ENCODE measurements at places on chromosomes 2 and 18. TPM values are rescaled to one million over a fixed set of nuclear protein-coding genes. Genes with fewer than 3 reads are reported as not detected.

DNA sequence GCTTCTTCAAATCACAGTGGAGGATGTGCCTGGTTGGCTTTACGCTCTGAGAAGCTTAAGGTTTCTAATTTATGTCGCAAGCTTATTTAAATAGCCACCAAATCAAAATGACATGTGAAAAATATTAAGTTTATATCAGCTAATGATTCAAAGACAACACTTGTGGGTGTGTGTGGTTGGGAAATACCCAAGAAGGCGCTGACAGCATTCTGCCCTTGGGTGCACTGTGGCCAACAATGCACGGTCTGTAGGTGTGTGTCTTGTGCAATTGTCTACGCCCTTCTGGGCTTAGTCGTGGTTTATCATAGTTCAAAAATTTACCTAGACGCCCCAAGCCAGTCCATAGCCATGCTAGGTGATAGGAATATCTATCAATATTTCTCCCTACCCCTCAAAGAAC lies 60.9 kb downstream of the KCTD1 start:
- no peak overlapping the region for H3K27ac ChIP-seq
- H3K36me3 ChIP-seq, result peaks cover 14% of the 10 kb centered on the region
- ATAC-seq, result no peak
- no peaks in the 10 kb centered on the region for H3K27me3 ChIP-seq
- no peaks in the 10 kb centered on the region for H3K4me1 ChIP-seq
- no peak overlapping the region for H3K4me3 ChIP-seq

DNA sequence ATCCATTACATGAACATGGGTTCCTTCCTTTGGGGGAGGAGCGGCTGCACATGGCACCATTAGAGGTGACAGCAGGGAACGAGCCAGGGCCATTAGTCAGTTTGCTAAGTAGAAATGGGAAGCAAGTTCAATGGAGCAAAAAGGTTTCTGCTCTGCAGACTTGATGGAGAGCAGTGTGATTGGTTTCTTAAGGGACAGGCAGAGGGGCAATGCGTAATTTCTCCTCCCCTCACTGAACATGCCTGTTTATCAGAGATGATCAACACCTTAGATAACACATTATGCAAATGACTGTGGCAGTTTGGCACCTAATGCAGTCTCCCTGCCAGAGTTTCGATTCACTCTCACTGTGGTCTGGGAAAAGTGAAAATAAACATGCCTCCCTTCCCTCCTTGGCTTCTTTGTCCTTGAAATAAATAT lies 414.5 kb downstream of the STK39 start:
- H3K4me3 ChIP-seq, result no peak overlapping the region
- H3K36me3 ChIP-seq, result no peaks in the 10 kb centered on the region
- no peaks in the 10 kb centered on the region for H3K4me1 ChIP-seq
- no peaks in the 10 kb centered on the region for H3K27me3 ChIP-seq

- H3K4me1 ChIP-seq, result no peaks in the 10 kb centered on the region
- ATAC-seq, result no peak
- H3K36me3 ChIP-seq, result no peaks in the 10 kb centered on the region
- no peak overlapping the region for H3K27ac ChIP-seq
- H3K4me3 ChIP-seq, result no peak overlapping the region
- H3K27me3 ChIP-seq, result no peaks in the 10 kb centered on the region
Measured at GRCh38 chr2:241977557-241978300, 108.2 kb downstream of the RTP5 start.

DNA sequence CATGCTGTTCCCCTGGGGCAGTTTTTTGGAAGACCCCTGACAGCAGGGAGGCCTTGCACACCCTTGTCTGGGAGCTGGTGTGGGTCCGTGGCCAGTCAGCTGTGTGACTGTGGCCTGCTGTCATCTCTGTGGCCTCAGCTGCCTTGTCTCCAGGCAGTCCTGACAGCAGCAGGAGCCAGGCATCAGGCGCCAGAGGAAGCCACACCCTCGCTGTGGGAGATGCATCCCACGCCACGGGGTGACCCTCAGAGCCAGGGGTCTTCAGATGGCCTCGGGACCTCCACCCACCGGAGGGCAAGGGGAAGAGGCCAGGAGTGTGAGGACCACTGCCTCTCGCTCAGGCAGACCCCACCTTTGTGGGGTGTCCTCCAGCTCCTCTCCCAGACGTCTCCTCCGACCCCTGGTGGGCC lies 5.0 kb downstream of the BOK start:
- no peak overlapping the region for H3K4me3 ChIP-seq
- H3K36me3 ChIP-seq, result no peaks in the 10 kb centered on the region
- no peak for ATAC-seq

GRCh38 chr2:3485166-3485565 lies 34.2 kb downstream of the ADI1 start:
- no peaks in the 10 kb centered on the region for H3K36me3 ChIP-seq
- no peak overlapping the region for H3K27ac ChIP-seq
- no peak overlapping the region for H3K4me3 ChIP-seq

GRCh38 chr2:230408244-230408842 lies 7.7 kb upstream of the SP100 start:
- peak; percentile 61 for ATAC-seq
- H3K36me3 ChIP-seq, result no peaks in the 10 kb centered on the region
- H3K4me3 ChIP-seq, result no peak overlapping the region
- H3K4me1 ChIP-seq, result peaks cover 22% of the 10 kb centered on the region
- H3K27me3 ChIP-seq, result no peaks in the 10 kb centered on the region

- ATAC-seq, result no peak
- H3K4me3 ChIP-seq, result no peak overlapping the region
- H3K4me1 ChIP-seq, result no peaks in the 10 kb centered on the region
- no peaks in the 10 kb centered on the region for H3K27me3 ChIP-seq
Measured at GRCh38 chr2:8574196-8575037, 107.4 kb upstream of the ID2 start.

DNA sequence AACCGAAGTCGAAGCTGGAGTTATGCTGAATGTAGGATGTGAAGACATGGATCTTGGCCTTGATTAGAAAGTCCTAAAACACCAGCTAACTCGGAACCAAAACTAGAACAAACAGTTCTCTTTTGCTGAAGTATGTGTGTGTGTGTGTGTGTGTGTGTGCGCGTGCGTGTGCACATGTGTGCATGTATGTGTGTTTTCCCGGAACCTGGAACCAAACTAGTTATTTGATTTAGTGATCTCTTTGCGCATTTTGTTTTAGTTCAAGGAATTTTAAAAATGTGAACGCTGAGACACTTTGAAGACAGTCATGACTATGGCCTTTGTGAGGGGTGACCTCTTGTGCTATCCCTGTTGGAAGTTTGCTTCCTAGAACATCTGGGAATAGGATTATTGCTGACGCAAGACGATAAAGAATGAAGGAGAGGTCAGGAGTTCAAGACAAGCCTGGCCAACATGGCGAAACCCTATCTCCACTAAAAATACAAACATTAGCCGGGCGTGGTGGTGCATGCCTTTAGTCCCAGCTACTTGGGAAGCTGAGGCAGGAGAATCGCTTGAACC lies 23.8 kb downstream of the FHL2 start:
- ATAC-seq, result peak; percentile 75
- no peaks in the 10 kb centered on the region for H3K27me3 ChIP-seq
- H3K36me3 ChIP-seq, result no peaks in the 10 kb centered on the region
- H3K4me3 ChIP-seq, result no peak overlapping the region

DNA sequence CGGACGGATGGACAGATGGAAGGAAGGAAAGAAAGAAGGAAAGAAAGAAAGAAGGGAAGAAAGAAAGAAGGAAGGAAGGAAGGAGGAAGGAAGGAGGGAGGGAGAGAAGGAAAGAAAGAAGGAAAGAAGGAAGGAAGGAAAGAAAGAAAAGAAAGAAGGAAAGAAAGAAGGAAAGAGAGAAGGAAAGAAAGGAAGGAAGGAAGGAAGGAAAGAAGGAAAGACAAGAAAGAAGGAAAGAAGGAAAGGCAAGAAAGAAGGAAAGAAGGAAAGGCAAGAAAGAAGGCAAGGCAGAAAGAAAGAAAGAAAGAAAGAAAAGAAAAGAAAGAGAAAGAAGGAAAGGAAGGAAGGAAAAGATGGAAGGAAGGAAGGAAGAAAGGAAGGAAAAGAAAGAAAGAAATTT lies 162.5 kb upstream of the DNMT3A start:
- H3K4me1 ChIP-seq, result no peaks in the 10 kb centered on the region
- no peaks in the 10 kb centered on the region for H3K27me3 ChIP-seq
- no peak for ATAC-seq
- no peak overlapping the region for H3K27ac ChIP-seq
- H3K4me3 ChIP-seq, result no peak overlapping the region

GRCh38 chr2:136281281-136282114 lies 163.5 kb upstream of the CXCR4 start:
- H3K27me3 ChIP-seq, result no peaks in the 10 kb centered on the region
- H3K36me3 ChIP-seq, result no peaks in the 10 kb centered on the region
- H3K4me1 ChIP-seq, result no peaks in the 10 kb centered on the region
- no peak for ATAC-seq
- H3K27ac ChIP-seq, result no peak overlapping the region
- no peak overlapping the region for H3K4me3 ChIP-seq

- no peak for ATAC-seq
- no peaks in the 10 kb centered on the region for H3K36me3 ChIP-seq
- H3K4me3 ChIP-seq, result no peak overlapping the region
- H3K27ac ChIP-seq, result no peak overlapping the region
- H3K4me1 ChIP-seq, result no peaks in the 10 kb centered on the region
Measured at GRCh38 chr2:56741601-56742102, 557.9 kb downstream of the CCDC85A start.

DNA sequence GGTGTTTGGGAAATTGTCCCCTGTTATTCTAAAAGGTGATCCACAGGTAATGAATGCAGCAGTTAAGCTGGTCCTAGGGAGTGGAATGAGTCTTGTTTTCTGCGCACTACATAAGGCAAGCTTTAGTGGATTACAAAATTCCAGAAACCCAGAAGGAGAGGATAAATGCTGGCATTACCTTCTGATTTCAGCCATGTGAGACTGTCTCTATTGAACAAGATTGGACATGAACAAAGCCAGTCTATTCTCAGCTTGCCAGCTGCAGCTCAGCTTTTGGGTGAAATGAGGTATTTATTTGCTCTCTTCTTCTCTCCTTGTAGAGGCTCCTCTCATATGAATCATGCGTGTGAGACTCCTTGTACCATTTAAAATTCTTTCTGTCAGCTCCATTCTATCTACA lies 944.9 kb downstream of the CNTNAP5 start:
- no peaks in the 10 kb centered on the region for H3K36me3 ChIP-seq
- H3K4me3 ChIP-seq, result no peak overlapping the region
- no peak overlapping the region for H3K27ac ChIP-seq
- ATAC-seq, result no peak

- no peaks in the 10 kb centered on the region for H3K36me3 ChIP-seq
- no peak overlapping the region for H3K4me3 ChIP-seq
- no peaks in the 10 kb centered on the region for H3K27me3 ChIP-seq
Measured at GRCh38 chr2:9170458-9171130, 36.0 kb upstream of the ASAP2 start.

DNA sequence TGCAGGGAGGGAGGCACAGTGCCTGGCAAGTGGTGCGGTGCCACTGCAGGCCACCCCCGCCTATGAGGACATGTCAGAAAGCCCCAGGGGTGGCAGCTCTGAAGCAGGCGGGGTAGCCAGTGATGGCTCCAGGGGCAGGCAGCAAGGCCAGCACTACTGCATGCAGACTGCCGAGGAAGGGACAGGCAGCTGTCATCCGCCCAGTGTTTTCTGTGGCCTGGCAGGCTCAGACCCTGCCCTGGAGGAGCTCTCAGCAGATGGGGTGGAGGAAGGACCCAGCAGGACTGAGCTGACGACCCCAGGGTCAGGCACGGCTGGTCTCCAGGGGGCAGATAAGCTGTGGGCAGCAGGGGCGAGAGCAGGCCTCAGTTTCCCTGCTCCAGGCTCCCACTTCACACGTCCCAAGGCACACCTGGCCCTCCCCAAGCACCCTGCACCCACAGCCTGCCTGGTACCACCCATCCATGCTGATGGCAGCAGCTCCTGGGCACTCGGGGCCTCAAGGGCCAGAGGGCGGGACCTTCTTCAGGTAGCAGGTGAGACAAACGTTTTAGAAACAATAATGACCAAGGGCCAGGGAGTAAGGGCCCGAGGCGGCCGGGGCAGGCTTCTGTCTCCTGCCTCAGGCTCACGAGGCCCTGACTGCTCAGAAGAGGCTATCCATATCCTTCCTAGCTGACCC lies 48.5 kb downstream of the HS6ST1 start:
- no peak overlapping the region for H3K27ac ChIP-seq
- no peaks in the 10 kb centered on the region for H3K27me3 ChIP-seq
- H3K4me1 ChIP-seq, result no peaks in the 10 kb centered on the region
- H3K4me3 ChIP-seq, result no peak overlapping the region
- peaks cover 41% of the 10 kb centered on the region for H3K36me3 ChIP-seq
- ATAC-seq, result no peak

DNA sequence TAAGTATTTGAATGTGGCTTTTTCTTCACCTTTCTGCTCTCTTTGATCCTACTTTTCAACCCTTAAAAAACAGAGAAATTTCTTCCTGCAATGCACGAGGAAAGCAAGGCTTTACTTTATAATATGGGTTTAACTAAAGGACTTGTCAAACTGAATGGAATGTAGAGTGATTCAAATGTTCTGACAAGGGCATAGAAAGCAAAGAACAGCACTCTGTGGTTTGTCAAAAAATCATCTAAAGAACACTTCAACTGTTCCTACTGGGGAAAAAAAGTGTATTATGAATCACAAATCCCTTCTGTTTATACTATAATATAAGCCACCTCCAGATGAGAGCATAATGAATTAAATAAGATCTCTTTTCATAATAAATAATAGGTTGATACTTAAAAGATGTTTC lies 45.0 kb upstream of the RIT2 start:
- H3K36me3 ChIP-seq, result no peaks in the 10 kb centered on the region
- H3K4me1 ChIP-seq, result no peaks in the 10 kb centered on the region
- H3K4me3 ChIP-seq, result no peak overlapping the region
- no peak overlapping the region for H3K27ac ChIP-seq
- ATAC-seq, result no peak

- no peak for ATAC-seq
- no peak overlapping the region for H3K4me3 ChIP-seq
- no peak overlapping the region for H3K27ac ChIP-seq
- H3K36me3 ChIP-seq, result no peaks in the 10 kb centered on the region
- H3K27me3 ChIP-seq, result no peaks in the 10 kb centered on the region
Measured at GRCh38 chr2:28046921-28047320, 156.4 kb downstream of the BABAM2 start.

FAM110C gene
- 4.8 TPM for total RNA-seq

MYO3B gene
- total RNA-seq, result not detected

KCNG3 gene
- 0.27 TPM for total RNA-seq

C2orf80 gene
- not detected for total RNA-seq

CSRNP3 gene
- total RNA-seq, result 5.4 TPM

G6PC2 gene
- total RNA-seq, result 0.59 TPM

ROCK2 gene
- total RNA-seq, result 103 TPM

ORC4 gene
- total RNA-seq, result 72.3 TPM

Measured in gastroesophageal sphincter (tissue), 4 donors.